ENCODE measurements at places on chromosomes 6 and 20.

GRCh38 chr20:50969912-50970311 is 11.3 kb downstream of the MOCS3 start:
- DNase-seq, result no peak

DNA sequence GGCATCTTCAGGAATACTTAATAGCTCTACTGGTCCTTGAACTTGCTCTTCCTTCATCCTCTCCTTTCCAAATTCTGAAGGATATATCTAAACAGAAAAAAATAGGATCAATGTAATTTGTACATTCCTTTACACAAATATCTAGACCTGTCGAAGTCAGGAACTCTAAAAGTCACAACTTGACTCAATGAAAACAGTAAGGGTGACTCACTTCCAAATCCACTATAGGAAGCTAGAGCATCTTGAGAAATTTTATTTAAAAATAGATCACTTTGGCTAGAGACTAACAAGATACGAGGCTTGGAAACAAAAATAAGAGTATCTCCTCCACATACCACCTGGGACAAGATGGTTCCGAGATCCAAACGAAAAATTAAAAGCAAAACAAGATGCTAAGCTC is 12.2 kb downstream of the ESF1 start:
- no peak for DNase-seq

DNA sequence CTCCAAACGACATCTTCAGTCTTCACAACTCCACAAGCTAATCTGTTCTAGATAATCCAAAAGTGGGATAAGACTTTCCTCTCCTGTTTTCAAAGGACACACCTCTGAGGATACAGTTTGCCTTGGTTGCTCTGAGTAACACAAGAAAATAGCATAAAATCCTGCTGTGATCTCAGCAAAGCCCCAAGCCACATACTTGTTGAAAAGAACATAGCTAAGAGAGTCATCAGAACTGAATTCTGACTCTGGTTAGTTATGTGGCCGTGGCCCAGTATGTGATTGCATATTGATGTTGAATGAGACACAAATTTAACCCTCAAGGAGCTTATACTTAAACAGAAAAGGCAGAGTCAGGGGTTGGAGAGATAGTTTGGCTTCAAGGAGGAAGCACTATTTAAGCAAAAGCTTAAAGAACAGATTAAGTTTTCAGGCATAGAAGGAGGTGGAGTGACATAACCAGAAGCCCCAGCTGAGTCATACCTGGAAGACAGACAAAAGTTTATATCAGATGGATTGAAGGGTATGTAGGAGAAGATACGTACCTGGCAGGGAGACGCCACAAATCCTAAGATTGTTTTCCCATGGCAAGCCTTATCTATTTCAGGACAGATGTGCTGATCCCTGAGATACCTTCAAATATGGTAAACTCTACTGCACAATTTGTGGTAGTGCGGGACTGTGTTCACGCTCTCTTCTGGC is 41.2 kb downstream of the OPN5 start:
- no peak for DNase-seq

DNA sequence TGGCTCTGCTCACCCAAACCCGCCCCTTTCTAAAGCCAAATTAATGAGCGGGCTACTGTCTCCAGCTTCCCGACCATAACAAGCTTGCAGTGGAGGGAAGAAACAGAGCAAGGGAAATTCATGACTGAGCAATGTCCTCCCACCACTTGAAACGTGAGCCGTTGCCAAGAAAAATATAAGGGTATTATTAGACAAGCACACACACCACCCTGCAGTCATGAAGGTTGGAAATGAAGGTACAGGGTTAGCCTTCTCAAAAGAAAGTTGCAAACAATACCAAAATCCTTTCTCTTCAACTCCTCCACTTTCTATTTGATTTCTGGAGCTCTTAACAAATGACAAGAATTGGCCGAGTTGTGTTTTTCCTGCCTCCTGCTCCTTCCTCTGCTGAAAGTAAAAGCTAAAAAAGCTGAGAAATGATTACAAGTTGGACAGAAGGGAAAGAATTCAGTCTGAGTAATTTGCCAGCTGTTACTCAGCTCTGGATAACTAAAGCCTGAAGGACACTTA is 151.1 kb upstream of the B3GAT2 start:
- DNase-seq, result peak; percentile 1

DNA sequence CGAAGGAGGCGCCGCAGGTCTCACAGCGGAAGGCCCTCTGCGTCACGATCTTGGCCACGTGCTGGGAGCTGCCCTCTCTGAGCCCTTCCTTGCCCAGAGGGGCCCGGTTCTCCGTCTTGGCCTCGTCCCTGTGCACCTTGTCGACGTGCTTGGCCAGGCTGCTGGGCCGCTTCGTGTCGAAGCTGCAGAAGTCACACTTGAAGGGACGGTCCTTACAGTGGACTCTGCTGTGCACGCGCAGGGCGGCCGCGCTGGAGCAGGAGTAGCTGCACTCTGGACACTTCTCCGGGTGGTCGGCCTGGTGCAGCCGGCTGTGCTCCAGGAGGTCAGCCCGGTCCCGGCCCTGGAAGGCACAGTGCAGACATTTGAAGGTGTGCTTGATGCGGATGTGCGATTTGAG is 106.9 kb downstream of the ZFP64 start:
- no peak for DNase-seq

DNA sequence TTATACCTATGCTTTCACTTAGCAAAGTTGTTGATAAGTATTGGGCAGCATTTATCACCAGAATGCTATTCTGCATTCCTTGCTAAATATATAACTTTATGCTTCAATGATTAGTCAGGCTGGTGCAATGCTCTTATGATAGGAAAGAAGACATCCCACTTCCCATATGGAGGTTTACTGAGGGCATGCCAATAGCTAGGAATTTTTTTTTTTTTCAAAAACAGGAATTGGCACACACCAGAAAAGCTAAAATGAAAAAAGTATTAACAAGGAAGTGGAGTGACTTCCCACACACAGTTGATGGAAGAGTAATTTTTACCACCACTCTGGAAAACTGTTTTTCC is 90.8 kb downstream of the FRK start:
- DNase-seq, result no peak

- DNase-seq, result no peak
These were observed 12.6 kb downstream of the HSPA12B start for GRCh38 chr20:3744806-3745685.

GRCh38 chr6:104459543-104459942 is 400.2 kb downstream of the HACE1 start:
- no peak for DNase-seq

DNA sequence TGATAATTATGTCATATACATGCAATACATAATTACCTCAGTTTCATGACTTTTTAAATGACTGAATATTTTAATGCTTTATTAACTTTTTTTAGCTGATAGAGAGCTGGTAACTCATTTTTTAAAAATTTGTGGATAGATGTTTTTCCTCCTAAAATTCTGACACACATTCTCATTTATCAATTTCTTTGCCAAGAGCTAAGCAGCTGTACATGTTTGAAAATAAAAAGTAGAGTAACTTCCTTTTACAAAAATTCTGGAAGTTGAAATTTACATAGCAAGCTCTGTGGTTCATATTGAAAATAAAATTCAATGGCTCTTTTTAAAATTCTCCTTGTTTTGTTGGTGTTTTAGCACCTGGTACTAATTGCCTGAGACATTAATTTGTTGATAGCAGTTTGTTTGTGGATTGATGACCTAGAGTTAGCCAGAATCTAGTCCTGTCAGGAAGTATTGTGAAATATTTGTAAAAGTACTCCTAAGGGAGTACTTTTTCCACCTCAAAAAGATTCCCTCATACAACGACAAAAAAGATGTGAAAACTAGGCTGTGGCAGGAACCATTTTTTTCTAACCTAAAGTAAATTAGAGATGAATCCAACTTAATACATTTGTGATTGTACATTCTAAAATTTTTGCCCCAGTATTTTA is 621.8 kb downstream of the BCKDHB start:
- DNase-seq, result no peak

DNA sequence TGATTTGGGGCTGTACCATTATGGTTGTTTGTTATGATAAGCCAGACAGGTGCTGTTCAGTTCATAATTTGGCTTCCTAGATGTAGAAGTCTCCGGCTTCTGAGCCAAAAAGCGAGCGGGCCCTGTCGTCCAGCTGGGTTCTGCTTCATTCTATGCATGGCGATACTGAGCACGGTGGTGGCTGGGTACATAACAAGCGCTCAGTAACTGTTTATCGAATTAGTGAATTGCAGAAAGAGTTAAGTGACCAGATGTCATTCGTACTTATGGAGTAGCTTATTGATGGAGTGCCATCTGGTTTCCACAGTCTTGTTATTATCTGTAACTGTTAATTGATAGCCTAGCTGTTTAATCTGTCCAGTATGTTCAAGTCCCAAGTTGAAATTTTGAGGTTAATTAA is 85.0 kb downstream of the DTD1 start:
- no peak for DNase-seq

GRCh38 chr20:19758501-19759331 is 658 bp downstream of the RIN2 start:
- DNase-seq, result no peak

GRCh38 chr6:54992789-54993188 is 146.2 kb downstream of the FAM83B start:
- no peak for DNase-seq

DNA sequence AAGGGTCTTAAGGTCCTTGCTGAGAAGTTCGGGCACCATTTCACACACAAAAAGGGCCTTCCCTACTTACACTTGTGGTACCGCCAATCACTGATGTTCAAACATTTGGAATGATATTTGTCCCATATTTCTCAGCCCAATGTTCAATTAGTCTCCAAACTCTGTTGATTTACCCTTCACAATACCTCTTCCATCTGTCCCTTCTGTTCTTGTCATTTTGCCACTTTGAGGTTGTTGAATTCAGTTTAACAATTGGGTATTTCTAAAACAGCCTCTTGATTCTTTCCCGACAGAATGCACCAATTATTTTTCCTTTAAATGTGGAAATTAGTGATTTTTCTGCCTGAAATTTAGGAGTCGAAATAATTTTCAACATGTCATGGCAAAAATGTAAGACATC is 46.2 kb downstream of the NOX3 start:
- no peak for DNase-seq

DNA sequence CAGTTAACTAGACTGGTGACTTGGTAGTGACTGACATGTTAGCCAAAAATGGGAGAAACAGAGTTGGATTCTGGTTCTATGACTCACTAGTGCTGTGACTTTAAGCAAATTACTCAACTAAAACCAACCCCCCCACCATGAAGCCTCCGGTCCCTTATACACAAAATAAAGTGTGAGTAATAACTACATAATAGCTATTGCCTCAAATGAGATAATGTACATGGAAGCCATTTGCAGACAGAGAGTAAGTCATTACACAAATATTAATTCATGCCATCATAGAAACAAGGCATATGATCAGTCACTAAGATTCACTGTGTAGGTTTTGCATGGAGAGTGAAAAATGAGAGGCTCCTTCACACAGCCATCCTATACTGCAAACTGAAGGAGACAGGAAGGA is 111.9 kb downstream of the HIVEP2 start:
- DNase-seq, result no peak

- no peak for DNase-seq
These were observed 19.3 kb upstream of the TNFAIP3 start for GRCh38 chr6:137847748-137848147.

DNA sequence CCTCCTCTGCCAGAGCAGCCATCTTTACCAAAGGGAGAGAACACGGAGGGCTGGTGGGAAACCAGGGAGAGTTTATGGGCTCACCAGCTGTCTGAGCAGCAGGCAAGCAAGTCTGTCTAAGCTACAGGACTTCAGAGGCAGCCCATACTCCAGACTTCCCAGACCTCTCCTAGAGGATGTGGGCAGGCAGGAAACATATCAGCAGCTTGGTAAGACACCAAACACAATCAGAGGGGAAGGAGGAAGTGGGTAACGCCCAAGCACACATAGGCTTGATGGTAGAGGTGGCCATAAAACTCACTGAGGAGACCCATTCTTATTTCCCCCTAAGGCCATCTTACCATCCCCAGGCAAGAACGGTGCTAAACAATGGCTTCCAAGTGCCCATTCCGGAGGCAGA is 143.1 kb upstream of the ARID1B start:
- DNase-seq, result no peak

DNA sequence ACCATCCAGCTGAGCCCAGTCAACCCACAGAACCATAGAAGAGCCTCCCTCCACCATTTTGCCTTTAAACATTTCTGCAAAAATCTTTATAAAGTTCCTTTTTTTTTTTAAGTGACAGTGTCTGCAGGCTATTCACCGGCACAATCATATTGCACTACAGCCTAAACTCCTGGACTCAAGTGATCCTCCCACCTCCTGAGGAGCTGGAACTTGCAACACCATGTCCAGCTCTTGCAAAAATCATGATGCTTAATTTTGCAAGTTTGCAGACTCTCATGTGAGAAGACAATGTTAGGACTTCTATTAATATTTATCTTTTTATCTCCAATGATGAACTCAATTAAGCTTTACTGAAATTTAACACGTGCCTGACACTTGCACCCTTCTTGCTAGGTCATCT is 88.8 kb downstream of the INSM1 start:
- no peak for DNase-seq

DNA sequence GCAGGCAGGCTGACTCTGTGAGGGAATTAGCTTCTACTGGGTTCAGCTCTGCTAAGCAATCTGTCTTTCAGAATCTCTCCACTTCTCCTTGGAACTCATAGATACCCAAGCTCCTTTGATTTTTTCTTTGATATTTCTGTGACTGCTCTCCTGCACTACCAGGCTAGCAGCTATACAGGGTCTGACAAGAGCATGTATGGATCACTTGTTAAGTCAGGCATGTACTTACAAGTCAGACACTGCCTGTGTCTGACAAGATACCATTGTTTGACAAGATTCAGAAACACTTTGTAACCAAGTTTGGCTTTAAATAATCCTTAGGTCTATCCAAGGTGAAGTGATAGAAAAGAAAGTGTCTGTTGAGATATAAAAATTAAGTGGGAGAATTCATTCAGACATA is 79.5 kb downstream of the SESN1 start:
- DNase-seq, result no peak

GRCh38 chr6:168507297-168507696 is 66.3 kb downstream of the SMOC2 start:
- DNase-seq, result no peak

GRCh38 chr20:15396900-15397299 is 1059.5 kb upstream of the FLRT3 start:
- DNase-seq, result no peak

GRCh38 chr6:153580776-153581175 is 449.7 kb upstream of the RGS17 start:
- DNase-seq, result no peak

- peak; percentile 53 for DNase-seq
These were observed 39.2 kb upstream of the TLDC2 start for GRCh38 chr20:36836591-36837269.

- DNase-seq, result no peak
These were observed 79.6 kb downstream of the IPCEF1 start for GRCh38 chr6:154276810-154277628.

- no peak for DNase-seq
These were observed 97.9 kb downstream of the ANKRD60 start for GRCh38 chr20:58130581-58130980.

DNA sequence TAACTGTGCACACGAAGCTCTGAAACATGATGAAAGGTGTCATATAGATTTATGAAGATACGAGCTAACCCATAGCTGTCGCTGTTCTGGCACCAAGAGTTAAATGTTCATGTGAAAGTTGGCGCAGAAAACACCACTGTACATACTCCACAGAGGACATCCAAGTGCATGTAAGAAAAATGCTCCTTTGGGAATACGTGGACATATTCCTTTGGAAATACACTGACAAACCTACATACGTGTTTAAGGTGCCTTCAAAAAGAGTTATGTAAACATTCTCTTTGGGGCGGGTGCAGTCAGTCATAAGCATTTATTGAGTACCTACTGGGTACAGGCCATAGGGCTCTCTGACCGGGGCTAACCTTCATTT is 723 bp upstream of the ARID1B start:
- no peak for DNase-seq
